Stimulated activated CD4-positive, alpha-beta T cell treated with anti-CD3 and anti-CD28 coated beads, Interleukin-2, amount 100 ng/mL, for 48 hours (primary cell): ENCODE measurements at places on chromosomes 3 and 15.
A peak's percentile ranks its signal among the peaks of the same experiment; 100 is the strongest.

DNA sequence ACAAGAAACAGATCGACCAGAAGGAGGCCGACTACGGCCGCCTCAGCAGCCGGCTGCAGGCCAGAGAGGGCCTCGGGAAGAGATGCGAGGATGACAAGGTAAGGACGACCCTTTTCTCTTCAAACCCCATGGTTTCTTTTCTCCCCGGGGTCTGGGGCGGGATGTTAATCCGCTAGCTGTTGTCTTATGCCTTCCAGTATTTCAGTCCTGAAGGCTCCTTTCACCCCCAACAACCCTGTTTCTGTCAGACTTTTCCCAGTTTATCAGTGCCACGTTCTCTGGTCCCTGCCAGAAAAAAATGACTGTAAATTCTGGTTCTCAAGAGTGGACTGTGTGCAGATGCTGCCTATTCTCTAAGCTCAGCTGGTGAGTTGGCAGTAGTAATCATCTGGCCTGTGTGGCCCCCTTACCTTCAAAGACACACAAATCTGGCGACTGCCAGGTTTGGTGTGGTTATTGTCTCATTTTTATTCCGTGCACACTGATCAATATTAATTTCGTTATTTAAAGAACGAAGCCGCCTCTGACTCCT lies 806 bp downstream of the GOLM2 start:
- DNase-seq, result peak; percentile 2

GRCh38 chr3:5186089-5186857 lies 1.2 kb upstream of the EDEM1 start:
- DNase-seq, result no peak

- DNase-seq, result no peak
These were observed 159.3 kb upstream of the MDFIC2 start for GRCh38 chr3:70471464-70472342.

GRCh38 chr3:46907271-46907670 lies 29.8 kb downstream of the PTH1R start:
- DNase-seq, result no peak

GRCh38 chr15:65207280-65207840 lies 3.9 kb downstream of the CILP start:
- DNase-seq, result no peak

GRCh38 chr3:197431346-197431910 lies 124.3 kb downstream of the BDH1 start:
- DNase-seq, result no peak

- DNase-seq, result no peak
These were observed 142.7 kb downstream of the MEGF11 start for GRCh38 chr15:66110864-66111263.

DNA sequence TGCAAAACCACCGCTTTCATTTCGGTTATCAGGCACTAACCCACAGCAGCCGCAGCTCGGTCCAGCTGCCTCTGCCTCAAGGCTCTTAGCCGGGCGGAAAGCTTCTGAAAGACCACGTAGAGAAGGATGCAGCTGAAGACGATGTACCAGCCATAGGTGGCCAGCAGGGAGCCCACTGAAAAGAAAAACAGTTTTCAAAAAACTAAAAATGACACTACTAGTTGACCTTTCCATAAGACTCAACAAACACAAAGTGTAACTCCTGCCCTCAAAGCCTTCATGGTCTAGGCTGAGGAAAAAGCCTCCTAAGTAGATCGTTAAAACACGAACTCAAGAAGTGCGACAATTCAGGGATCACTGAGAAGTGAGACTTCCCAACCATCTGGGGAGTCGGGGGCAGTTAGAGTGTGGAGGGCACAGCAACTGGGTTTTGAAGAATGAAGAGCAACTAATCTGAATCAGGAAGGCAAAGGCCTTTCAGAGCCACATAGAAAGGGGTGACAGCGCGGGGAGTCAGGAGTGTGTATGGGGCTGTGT lies 716 bp downstream of the SELENOS start:
- DNase-seq, result no peak

- DNase-seq, result peak; percentile 85
These were observed 43.8 kb downstream of the NCEH1 start for GRCh38 chr3:172666873-172667694.

DNA sequence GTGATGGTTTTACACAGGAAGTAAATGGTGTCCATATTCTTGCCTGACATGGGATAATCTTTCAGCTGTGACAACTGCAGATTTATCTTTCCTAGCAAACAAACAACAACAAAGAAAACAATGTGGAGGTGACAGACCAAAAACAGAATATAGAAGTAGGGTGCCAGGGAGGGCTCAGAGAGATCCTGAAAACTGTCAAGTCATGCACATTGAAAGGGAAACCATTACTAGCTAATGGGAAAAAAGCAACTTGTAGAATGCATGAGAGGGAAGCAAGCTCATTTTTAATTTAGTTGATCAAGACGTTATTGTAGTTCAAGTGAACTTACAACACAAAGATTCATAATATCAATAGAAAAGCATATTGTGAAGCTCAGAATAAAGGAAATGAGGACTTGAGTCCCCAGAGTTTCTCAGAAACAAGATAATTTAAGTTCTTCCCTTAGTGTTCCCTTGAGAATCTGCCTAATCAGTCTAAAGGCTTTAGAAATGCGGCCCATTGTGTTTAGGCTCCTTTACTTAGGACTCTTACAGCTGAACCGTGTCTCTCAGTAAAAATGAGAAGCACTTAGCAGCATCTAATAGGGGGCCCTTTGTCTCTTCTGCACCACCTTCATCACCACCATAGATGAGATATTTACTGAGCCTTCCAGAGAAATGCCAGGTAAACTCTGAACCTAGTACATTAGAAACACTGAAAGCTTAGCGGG lies 115.6 kb upstream of the CADPS start:
- no peak for DNase-seq

GRCh38 chr3:126540342-126540849 lies 16.4 kb downstream of the CHST13 start:
- DNase-seq, result no peak

GRCh38 chr3:154778057-154778456 lies 302.1 kb upstream of the MME start:
- no peak for DNase-seq

DNA sequence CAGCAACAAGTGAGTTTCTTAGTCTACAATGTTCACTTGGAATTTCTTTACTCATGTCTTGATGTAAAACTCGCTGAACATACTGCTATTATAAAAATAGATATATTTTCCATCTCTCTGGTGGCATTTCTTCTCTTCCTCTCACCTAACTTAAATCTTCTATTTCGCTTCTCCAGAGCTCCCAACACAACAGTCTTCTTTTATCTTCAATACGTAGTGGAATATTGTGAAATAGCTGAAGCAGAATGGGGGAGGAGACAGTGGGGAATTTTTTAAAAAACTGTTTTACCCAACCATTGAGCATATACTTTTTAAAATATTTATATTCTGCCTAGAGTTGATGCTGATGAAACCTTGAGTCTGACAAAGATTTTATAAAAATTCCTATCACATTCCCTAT lies 548.5 kb downstream of the RBMS3 start:
- no peak for DNase-seq

- DNase-seq, result no peak
These were observed 116.0 kb downstream of the IGF1R start for GRCh38 chr15:98764291-98764690.

DNA sequence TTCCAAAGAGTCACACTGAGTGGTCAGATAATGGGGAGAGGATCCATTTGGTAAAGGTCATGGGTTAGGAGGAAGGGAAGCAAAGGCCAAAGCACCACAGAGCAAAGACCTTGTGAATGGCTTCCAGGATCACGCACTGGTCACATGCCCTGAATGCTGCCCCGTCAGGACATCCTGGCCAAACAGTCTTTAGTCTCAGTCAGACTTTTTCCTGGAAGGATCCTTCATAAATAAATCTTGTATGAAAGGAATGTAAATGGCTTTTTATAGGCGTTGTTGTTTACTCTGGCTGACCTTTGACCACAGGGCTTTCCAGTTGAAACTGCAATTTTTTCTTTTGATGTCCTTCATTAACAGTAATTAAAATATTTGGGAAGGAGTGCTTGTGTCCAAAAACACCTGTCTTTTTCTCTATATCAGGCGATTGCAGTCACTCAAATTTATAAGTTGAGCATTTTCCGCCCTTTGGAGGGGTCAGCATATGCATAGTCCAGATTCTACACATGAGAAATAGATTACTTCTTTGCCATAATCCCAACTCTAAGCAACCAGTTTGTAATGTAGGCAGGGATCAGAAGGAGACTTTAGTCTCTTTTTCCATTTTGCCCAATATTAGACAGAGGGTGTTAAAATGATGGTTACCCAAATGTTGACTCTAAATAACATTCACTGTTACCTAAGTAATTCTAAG lies 48.4 kb downstream of the CHAC1 start:
- DNase-seq, result no peak

DNA sequence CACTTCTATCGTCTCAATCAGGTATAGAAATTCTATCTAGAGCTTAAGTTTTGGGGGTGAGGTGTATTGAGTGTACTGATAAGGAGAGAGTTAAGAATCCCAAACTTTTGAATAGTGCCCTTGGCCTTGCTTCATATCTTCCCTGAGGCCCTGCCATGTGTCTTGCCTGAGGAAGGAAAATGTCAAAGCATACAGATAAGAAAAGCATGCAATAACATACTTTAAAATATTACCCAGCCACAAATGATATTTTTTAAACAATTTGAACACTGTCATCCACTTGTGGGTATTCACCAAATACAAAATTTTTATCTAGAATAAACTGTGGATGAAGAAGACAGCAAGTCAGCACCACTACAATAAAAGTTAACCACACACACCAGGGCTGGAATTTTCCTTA lies 631.0 kb upstream of the ALCAM start:
- no peak for DNase-seq

- no peak for DNase-seq
These were observed 1.3 kb downstream of the NOP10 start for GRCh38 chr15:34341381-34342212.

DNA sequence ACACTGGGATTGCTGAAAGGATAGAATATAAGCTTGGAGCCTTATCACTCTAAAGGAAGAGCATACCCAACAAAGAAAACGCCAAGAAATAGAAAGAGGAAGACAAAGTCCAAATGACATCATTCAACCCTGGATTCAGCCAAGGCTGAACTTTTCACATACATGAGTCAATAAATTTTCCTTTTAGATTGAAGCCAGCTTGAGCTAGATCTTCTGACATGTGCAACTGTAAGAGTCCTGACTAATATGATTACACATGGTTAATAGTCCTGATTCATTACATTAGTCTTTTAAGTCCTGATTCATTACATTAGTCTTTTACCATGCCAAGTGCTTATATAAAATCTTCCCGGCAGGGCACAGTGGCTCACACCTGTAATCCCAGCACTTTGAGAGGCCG lies 13.6 kb upstream of the DENND6A start:
- DNase-seq, result no peak

DNA sequence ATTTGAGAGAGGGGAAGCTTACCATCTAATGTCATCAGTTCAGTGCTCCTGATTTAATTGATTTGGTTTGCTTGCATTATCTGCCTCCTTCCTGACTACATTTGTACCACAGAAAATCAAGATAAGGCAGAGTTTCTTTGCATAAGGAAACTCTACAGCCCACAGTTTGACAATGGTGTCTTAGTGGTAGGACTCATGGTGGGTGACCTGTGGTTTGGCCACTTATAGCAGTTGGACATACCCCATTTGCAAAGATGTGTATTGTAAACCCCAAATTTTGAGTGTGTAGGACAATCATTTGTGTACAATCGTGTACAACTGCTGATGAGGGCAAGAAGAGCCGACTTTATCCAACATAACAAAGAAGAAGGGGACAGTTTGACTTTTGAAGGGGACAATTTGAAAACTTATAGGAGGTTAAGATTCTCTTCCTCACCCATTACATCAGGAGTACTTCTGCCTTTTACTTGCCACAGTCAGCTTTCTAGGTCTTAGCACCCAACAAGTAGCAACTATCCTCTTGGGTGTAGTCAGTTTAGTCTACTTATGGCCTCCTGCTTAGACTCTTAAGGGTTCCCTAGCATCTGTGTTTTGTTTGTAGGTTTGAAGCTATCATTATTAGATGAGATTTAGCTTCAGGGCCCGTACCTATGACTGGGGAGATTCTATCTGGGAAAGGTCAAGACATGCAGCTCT lies 6.2 kb downstream of the TGFBR2 start:
- no peak for DNase-seq

GRCh38 chr3:56406826-56407515 lies 61.3 kb downstream of the ERC2 start:
- DNase-seq, result no peak

DNA sequence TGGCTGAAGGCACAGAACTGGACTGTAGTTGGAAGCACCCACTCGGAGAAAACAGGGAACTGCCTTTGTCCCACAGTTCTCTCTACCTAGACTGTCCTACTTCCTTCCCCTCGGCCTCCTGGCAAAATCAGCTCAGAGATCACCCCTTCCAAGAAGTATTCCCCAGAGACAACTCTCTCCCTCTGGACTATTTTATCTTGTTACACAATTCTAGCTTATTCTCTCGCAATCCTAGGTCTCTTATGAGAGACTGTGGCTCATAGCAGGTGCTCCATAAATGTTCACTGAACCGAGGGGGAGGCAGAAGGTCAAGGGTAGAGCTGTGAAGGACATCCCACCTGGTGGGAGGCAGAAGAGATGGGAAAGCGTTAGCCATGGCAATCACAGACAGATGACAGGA lies 10.6 kb downstream of the HEG1 start:
- DNase-seq, result no peak

DNA sequence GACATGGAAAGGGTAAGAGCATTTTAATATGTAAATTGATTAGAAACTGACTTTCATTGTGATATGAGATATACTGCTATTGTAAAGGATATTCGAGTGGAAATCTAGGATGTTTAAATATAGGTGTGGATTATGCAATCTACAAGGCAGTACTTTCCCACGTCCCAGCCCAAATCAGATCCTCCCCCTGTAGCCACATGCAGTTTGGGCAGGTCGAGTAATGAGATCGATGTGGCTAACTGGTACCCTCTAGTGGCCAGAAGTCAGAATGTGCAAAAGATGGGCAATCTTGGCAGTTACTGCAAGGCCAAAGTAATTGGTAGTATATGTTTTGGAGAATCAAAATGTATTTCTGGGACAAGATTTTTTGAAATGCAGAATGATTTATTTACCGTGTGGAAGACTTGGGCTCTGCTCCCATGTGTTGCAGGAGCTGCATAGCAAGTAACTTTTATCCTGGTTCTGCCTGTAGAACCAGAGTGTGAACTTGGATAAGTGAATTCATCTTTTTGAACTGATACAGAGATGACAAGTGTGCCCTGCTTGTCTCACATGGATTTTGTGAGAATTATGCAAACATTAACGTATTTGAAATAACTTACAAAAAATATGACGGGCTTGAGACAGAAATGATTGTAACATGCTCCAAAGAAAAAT lies 94.5 kb upstream of the ADAMTSL3 start:
- peak; percentile 36 for DNase-seq

DNA sequence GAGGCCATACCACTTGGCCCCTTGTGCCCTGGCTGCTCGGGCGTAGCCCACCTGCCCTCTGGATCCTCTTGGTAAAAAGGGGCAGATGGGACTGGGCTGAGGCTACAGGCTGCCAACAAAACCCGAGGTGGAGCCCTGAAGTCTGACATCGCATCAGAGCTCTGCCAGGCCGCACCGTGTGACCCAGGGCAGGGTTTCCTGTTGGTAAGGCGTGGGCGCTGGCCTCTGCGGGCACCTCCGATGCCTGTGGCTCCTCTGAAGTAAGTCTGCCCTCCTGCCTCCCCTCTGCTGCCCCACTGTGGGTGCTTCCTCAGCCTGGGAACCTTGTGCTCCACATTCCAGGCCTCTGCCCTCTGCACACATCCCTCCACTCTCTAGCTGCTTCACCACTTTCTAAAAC lies 8.9 kb downstream of the CHDH start:
- DNase-seq, result no peak

GRCh38 chr15:65245096-65245856 lies 34.0 kb upstream of the CILP start:
- DNase-seq, result no peak
